Fibroblast of skin of scalp (primary cell): ENCODE measurements at places on chromosomes 5 and 9.

DNA sequence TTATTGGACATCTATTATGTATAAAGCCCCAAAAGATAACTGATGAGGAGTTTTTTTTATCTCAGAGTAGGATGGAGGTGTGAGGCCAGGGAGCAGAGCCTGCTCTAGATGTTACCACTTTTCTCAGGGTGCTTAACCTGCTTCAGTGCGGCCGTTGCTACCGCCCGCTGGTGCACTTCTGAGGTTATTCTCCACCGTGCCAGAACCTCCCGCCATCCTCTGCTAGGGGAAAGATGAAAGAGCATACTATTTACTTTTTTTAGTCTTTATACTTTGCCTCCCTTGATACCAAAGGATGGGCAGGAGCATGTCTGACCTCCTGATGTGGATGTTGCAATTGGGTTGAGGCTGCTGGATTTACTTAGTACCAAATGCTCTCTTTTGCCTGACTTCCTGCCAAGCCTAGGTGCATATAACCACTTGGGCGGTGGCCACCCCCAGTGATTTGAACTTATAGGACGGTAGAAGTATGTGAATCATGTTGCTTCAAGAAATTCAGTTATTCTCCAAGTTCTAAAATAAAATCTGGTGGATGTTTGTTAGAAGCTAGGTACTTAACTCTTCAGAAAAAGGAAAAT lies 71.1 kb upstream of the HSPB3 start:
- no peak for DNase-seq

- DNase-seq: no peak
Observed at GRCh38 chr5:129019401-129019908, 54.2 kb downstream of the SLC27A6 start.

DNA sequence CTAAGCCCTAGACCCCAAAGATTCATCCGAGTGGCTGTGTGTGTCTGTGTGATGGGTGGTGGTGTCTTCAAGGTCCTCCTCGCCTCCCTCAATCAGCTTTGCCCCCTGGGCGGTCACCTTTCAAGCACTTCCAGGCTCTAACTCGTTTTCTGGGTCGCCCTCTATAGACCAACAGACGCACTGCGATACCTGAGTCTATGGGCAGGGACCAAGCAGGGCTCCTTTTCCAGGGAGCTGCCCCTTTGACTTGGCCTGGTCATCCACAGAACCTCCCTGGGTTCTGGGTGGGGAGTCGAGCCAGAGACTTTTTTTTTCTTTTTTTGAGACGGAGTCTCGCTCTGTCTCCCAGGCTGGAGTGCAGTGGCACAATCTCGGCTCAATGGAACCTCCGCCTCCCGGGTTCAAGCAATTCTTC lies 1.1 kb downstream of the SLC27A4 start:
- peak; percentile 63 for DNase-seq

DNA sequence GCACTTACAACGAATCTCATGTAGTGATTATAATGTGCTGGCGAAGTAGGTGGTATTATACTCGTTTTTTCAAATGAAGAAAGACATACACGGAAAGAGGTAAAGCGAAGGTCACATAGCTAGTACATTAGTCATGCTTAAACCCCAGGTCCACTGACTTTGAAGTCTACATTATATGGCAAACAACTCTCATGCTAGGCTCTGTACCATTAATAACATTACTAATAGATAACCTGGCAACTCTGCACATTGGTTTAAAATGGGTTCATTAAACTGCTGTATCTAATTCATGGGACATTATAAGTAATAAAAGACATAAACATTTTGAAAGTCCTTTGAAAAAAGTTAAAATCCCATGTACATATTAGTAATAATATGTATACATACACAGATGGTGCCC lies 21.2 kb downstream of the FYB1 start:
- no peak for DNase-seq

DNA sequence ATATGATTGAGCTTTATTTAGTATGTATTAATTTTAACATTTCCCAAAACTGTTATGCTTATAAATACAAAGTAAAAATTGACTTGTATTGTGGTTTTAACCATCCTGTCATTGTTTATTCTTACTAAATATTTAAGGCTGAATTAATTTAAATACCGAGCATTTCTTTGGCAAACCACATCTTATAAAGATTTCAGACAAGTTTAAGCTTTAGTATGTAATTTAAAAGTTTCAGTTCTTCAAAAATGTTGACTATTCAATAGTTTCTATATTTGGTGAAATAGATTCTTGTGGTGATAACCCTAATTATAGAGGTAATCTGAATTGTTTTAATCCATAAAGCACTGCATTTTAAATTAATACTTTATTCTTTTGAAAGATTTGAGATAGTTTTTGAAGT lies 65.5 kb downstream of the CCNH start:
- peak; percentile 60 for DNase-seq
